Endothelial cell (in vitro differentiated cells): ENCODE measurements at places on chromosomes 6 and 20. TPM values are rescaled to one million over a fixed set of nuclear protein-coding genes. Genes with fewer than 3 reads are reported as not detected.
A peak's percentile ranks its signal among the peaks of the same experiment; 100 is the strongest.

DNA sequence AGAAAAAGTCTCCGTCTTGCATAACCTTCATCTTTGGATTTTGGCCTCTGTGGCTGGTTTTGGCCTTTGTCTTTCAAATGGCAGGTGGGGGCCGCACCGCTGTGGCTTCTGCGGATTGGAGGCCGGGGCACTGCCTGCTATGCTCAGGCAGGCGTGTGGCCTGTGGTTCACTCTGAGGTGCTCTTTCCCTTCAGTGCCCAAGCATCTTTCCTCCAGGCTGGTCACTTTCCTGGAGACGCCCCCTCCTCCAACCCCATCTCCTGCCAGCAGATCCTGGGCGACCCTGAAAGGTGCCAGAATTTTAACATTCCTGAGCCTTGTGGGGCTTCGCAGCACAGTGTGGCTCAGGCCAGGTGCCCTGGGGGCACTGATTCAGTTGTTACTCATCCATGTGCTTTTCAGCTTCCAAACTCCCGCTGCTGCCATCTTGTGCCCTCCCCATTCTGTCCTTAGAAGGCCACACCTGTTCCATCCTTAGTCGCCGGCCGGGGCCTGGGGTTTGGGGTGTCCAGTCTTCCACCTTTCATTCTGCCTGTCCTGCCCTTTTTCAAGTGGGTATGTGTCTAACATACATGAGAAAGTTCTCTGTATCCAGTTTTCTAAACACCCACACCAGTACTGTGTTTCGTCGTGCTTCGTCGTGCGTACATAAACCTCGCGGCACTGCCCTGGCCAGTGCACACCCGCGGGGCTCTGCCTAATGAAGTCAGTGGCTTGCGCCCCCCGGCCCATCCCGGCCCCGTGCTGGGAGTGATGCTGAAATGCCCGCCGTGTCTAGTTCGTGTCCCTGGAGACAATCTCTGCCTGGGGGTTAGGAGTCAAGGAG lies 12.1 kb downstream of the SS18L1 start:
- no peak overlapping the region for H3K4me3 ChIP-seq
- H3K27ac ChIP-seq = no peak overlapping the region
- DNase-seq = no peak

DNA sequence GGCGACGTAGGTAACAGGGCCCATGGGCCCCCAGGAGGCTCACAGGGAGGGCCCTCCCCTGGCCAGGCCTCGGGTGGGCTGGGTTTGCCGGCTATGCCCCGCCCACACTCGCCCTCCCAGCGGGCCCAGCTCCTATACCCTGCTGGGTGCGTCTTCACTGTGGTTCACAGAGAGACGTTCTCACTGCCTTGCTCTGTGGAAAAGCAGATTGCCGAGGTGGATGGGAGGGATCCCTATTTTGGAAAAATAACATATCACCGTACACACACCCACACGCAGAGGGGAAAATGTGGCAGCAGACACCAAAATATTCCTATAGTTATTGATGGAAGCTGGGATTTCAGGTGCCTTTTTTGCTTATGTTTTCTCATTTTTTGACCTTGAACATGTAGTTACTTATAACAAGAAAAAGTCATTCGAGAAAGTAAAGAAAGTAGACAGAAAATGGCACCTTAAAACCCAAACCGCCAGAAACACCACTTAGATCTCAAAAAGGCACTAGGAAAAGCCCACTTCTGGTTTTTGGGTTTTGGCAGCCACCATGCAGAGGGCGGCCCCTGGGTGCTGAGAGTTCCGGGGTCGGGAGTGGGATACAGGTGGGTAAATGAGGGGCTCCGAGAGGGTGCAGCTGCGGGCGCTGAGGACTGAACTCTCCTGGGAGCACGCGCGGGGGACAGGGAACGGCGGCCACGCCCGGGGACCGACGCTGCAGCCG lies 49.4 kb downstream of the TMEM242 start:
- H3K27me3 ChIP-seq = peaks cover 14% of the 10 kb centered on the region
- H3K4me1 ChIP-seq = peaks cover 34% of the 10 kb centered on the region
- H3K27ac ChIP-seq = no peak overlapping the region
- H3K36me3 ChIP-seq = peaks cover 9% of the 10 kb centered on the region
- H3K4me3 ChIP-seq = peak overlapping the region; percentile 84

GRCh38 chr6:138503881-138504680 lies 4.8 kb upstream of the NHSL1 start:
- DNase-seq = no peak
- peaks cover 41% of the 10 kb centered on the region for H3K4me1 ChIP-seq
- no peak overlapping the region for H3K4me3 ChIP-seq
- H3K27me3 ChIP-seq = no peaks in the 10 kb centered on the region
- H3K36me3 ChIP-seq = no peaks in the 10 kb centered on the region
- no peak overlapping the region for H3K27ac ChIP-seq

DNA sequence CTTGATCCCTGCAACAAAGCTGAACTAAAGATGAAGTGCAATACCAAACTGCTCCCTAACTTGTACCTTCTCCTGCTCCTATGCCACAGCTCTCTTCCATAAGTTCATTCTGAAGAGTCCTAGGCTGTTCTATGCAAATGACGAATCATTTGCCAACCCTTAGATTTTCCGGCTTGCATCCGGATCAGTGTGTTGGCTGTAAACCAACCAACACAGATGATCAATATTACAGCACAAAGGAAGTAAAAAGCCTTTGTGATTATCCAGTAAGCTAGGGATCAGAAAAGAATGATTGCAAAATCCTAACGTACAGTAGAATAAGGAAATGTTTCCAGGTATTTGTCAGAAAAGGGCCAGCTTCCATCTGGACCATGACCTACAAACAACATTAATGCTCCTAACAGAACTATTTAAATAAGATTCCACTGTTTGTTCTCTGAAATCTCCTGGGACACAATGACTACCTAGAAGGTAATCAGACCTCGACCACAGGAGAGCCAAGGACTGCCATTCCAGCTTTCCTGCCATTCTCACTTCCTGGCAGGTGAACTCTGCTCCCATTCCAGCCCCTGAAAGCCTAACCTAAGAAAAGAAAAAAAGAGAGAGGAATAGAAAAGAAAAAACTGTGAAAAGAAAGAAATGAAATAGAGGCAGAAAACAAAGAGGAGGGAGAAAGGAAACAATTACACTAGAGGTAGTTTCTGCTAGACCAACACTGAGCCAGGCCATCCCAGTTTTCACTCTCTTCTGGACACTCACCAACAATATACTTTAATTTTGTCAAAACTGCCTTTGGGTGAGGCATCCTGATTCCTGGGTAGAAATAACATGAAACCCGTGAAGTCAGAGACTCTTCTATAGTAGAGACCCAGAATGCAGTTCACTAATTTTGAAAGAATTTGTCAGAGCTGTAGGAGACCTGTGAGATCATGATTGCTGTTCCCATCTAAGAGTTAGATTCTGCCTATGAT lies 19.7 kb downstream of the GMDS start:
- no peak overlapping the region for H3K4me3 ChIP-seq
- no peaks in the 10 kb centered on the region for H3K36me3 ChIP-seq
- H3K27ac ChIP-seq = no peak overlapping the region
- H3K27me3 ChIP-seq = peaks cover 2% of the 10 kb centered on the region
- peaks cover 15% of the 10 kb centered on the region for H3K4me1 ChIP-seq

GRCh38 chr6:14094721-14095120 lies 22.9 kb upstream of the CD83 start:
- no peaks in the 10 kb centered on the region for H3K4me1 ChIP-seq
- no peak overlapping the region for H3K4me3 ChIP-seq
- no peaks in the 10 kb centered on the region for H3K27me3 ChIP-seq
- no peak overlapping the region for H3K27ac ChIP-seq
- no peaks in the 10 kb centered on the region for H3K36me3 ChIP-seq

DNA sequence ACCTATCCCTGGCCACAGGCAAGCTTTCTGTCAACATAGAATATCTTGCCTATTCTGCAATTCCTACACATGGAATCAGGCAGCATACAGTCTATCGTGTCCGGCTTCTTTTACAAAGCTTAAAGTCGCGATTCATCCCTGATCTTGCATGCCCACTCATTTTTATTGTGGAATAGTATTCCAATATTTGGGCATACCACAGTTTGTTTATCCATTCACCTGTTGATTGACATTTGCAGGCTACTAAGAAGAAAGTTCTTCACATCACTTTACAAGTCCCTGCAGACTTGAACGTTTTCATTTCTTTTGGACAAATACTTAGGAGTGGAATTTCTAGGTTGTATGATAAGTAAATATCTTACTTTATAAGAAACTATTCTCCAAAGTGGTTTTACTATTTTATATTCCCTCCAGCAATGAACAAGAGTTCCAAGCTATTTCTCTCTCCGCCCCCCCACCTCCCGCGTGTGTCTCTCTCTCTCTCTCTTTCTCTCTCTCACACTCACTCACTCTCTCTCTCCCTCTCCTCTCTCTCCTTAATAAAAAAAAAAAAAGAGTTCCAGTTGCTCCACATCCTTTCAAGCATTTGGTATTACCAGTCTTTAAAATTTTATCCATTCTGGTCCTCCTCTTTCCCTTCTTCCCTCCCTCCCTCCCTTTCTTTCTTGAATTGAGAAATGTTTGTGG lies 1.1 kb upstream of the PLCB1 start:
- no peak for DNase-seq
- no peaks in the 10 kb centered on the region for H3K4me1 ChIP-seq
- H3K36me3 ChIP-seq = no peaks in the 10 kb centered on the region
- no peak overlapping the region for H3K27ac ChIP-seq

The POFUT1 gene
- total RNA-seq = 43.5 TPM

The GGT7 gene
- 20.3 TPM for total RNA-seq

The RBM24 gene
- total RNA-seq = 19.6 TPM

The OR2H1 gene
- total RNA-seq = not detected

The TMEM200A gene
- total RNA-seq = 3.5 TPM
